GM12892 (cell line): ENCODE measurements at places on chromosomes 6 and 20.

DNA sequence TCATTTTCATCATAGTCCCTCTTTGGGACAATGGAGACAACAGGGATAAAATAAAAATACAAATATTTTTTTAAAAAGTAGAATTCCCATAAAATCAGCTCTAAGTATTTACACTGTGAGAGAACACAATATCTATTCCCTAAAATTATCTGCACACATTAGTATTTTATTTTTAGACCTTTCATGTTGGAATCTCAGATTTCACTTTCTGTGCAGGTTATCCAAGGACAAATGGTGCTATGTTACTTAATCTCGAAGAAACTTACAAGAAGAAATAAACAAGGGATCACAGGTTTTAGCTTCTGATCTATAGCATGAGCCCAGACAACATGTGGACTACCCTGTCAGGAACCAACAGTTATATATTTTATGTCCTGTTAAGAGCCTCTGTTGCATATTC is 23.0 kb upstream of the LYRM2 start:
- no peak for DNase-seq

- peak; percentile 71 for DNase-seq
Observed at GRCh38 chr6:7107578-7108195, at the start of gene RREB1. RREB1 (plus strand) TSS chr6:7107961; CDS start chr6:7181912, 73,951 bp downstream.

DNA sequence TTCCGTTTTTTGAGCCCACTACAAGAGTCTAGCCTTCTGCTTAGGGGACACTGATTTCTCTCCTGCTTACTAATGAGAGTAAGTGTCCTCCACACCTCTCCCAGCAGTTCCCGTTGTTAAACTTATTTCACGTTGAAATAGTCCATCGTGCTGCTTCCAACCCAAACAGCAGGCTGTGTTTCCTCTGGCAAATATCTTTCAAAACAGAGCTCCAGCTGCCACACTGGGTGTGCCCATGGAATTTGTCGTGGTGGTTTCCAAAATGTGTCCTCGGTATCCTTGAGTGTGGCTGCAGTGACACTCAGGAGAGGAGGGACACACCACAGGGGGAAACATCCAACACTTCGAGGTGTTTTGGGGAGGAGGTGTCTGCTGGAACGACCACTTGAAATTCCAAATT is 176.5 kb upstream of the RALGAPA2 start:
- no peak for DNase-seq

GRCh38 chr6:80674669-80675068 is 568.2 kb downstream of the BCKDHB start:
- DNase-seq, result no peak

- DNase-seq, result no peak
Observed at GRCh38 chr6:144660561-144661115, 375.5 kb downstream of the UTRN start.

GRCh38 chr20:6178537-6178936 is 55.7 kb upstream of the FERMT1 start:
- DNase-seq, result no peak

GRCh38 chr6:17912521-17912920 is 74.9 kb downstream of the KIF13A start:
- no peak for DNase-seq

GRCh38 chr6:35519313-35520015 is 6.8 kb upstream of the TULP1 start:
- DNase-seq, result no peak

DNA sequence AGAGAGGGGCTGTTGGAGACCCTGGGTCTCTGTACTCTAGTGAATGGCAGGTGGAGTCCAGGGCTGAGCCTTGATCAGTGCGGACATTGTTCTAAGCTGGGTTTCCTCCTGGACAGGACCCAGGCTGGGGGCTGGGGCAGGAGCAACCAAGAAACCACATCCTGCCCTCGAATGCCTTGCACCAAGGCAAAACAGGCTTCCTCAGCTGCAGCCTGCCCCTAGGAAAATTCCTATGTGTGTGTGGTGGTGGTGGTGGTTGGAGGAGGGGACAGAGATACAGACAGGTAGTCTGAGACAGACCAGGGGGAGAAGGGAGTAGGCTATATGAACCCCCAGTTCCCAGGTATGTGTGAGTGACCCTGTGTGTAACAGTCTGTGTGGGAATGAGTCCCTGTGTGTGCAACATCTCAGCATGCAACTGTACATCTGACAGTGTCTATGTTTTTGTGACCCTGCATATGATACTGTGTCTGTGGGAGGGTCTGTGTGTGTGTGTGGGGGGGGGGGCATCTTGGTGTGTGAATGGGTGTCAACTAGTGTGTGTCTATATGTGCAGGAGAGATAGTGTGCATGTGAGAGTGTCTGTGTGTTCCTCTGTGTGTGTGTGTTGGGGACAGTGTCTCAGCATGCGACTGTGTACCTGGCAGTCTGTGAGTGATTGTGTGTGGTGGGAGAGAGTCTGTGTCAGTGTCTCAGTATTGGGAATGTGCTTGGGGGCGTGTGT is 3.0 kb downstream of the GLP1R start:
- no peak for DNase-seq

DNA sequence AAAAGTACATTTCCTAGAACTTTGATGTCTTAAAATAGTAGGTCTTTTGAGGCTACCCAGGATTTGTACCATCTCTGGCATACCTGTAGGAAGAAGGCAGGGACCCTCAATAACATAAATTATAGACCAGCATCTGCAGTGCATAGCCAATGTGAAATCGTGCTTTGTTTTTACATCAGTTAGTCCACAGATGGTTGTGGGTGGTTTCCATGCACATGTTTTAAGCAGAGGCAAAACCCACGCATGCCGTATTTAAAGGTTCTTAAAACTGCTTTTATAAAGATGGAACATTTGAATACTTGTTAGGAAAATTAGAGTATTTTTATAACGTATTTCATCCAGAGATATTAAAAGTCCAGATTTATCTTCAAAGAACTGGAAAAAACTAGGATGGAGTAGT is 66.3 kb downstream of the SH3BGRL2 start:
- no peak for DNase-seq

DNA sequence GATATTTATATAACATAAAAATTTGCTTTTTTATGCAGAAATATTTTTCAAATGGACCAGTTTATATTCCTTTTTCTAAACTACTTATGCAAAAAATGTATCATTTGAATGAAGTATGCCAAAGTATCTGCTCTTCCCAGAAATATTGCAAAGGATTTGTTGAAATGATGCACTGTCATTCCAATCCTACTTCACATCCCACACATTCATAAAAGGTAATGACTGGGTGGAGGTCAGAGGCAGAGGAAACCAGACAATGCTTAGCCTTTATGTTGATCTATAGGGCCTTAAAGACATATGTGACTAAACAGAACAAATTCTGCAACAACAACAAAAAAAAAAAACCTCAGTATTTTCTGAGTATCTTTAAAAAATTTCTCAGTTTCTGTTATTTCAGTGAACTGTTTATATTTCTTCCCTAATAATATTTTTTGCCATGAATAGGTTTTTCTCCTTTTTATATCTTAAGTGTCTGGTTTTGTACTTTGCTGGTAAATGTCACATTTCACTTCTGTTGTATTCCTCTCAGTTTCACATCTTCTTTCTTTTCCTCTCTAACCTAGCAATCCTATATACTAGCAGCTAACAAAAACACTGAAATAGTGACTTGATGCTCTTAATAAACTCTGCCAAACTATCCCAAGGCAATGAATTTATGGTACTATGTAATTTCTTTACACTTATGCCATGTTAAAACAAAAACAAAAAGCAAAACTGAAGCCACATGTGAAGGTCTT is 374.1 kb downstream of the BCKDHB start:
- DNase-seq, result no peak

DNA sequence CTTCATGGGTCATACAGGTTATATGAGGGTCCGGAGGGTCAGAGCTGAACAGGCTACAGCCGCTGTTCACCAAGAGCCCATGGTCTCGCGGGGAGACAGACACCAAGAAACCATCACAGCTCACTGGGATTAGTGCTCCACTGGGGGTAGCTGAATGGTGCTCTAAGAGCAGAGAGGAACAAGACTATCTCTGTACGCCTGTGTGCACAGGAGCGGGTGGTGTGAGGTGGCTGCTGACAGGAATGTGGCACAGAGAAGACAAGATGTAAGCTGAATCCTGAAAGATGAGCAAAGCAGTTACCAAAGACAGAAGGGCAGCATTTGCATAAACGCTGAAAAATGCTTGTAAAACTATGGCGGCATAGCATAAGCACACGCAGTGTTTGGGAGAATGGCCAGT is 139.1 kb downstream of the GMPR start:
- no peak for DNase-seq

- no peak for DNase-seq
Observed at GRCh38 chr20:39784693-39785092, 822.5 kb downstream of the DHX35 start.

GRCh38 chr6:130366107-130367005 is 539 bp downstream of the TMEM200A start:
- DNase-seq, result peak; percentile 23

DNA sequence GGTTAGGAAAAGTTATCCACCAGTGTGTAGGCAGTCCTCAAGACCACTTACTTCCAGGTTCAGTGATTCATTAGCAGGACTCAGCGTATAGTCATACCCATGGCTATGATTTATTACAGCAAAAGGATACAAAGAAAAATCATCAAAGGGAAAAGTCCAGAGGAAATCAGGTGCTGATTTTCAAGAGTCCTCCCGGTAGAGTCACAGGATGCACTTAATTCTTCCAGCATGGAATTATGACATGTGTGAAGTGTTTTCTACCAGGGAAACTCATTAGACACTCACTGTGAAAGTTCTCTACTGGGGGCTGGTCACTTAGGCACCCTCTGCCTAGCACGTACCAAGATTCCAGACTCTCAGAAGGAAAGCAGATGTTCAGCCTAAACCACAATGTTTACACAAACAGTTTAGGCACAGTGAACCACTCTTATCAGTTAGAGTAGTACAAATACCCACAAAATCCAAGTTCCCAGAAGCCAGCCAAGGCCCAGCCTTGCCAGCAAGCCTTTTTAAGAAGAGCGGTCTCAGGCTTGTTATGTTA is 10.2 kb downstream of the WFDC3 start:
- DNase-seq, result no peak

DNA sequence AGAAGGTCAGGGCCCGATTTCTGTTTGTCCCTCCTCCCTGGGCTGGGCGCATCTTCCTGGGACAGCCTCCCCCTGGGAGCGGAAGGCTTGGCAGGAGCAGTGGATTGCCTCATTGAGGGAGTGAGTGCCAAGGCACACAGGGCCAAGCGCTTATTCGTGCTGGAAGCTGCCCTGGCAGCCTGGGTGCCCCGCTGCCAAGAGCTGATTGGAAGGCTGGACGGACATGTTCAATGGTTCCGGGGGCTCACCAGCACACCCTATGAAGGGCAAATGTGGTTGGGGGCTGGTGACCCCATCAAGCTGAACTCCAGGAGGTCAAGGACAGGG is 10.3 kb upstream of the ZNF831 start:
- DNase-seq, result no peak

DNA sequence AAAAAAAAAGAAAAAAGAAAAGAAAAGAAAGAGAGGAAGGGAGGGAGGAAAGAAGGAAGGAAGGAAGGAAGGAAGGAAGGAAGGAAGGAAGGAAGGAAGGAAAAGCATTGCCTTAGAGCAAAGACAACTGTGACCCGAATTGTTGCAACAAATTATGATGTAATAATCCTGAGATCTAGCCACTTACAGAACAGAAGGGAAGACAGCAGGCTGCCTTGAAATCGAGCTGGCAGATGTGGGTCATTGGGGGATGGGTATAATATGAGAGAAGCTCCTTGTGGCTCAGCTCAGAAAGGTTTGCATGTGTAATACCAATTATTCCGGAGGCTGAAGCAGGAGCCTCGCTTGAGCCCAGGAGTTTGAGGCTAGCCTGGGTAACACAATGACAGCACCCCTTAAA is 208.1 kb upstream of the PROKR2 start:
- no peak for DNase-seq

DNA sequence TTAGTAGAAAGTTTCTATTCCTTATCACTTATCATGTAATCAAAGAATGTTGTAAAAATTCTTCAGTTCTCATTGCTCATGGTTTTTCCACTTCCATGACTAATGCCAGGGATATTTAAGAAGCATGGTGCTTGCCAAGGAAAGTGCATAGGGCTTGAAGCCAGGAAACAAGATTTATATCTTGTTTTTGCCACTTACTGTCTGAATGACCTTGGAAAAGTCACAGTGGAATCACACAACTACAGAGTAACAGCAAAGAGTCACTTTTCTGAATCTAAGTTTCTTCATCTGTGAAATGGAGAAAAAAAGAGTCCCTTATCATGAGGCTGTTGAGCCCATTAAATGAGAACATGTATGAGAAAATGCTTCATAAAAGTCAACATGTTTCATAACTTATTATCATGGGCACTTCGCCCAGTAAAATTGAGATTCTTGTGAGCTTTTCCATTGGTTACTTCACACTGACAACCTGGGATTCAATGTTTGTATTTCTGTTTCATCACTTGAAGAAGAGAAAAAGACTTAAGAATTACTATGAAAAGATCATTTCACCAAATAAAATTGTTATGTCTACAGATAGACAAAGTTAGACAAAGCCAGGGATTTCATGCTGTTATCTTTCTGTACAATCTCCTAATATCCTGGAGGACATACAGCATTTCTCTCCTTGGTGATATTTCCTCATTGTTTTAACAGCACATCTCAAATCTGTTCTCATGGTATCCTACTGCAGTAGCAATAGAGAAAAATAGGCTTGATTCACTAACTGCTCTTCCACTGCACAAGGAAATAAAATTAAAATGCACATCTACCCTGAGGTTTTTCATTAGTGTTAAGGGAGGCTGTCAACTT is 7.6 kb upstream of the BMP5 start:
- DNase-seq, result no peak

- no peak for DNase-seq
Observed at GRCh38 chr20:5696011-5696559, 54.1 kb upstream of the SHLD1 start.

- no peak for DNase-seq
Observed at GRCh38 chr20:33482581-33482980, 7.3 kb upstream of the CBFA2T2 start.

GRCh38 chr20:32189691-32190615 is 17.6 kb downstream of the PLAGL2 start:
- peak; percentile 41 for DNase-seq

- no peak for DNase-seq
Observed at GRCh38 chr6:54108271-54108670, 3.0 kb upstream of the MLIP start.

- DNase-seq, result no peak
Observed at GRCh38 chr20:35461620-35462019, 6.2 kb downstream of the CEP250 start.

DNA sequence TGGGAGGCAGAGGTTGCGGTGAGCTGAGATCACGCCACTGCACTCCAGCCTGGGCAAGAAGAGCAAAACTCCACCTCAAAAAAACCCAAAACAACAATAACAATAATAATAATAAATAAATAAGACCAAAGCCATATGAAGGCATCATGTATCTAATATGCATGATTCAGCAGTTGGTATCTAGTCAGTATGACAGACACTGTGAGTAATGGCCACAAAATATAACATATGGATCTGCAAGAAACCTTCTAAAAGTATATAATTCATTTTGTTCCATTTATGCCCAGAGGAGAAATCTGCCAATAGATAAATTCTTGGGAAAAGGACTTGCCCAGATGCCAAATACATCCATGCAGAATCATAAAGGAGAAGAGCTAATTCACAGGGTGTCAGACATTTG is 252.3 kb downstream of the BTBD9 start:
- DNase-seq, result no peak

- no peak for DNase-seq
Observed at GRCh38 chr6:146595972-146596731, 2.6 kb upstream of the ADGB start.

GRCh38 chr6:20800229-20800628 is 266.0 kb downstream of the CDKAL1 start:
- DNase-seq, result no peak
